ENCODE measurements at places on chromosomes 7 and 10.

GRCh38 chr10:84135836-84136235 lies 3.5 kb upstream of the GHITM start:
- no peak for DNase-seq

GRCh38 chr7:70634071-70634470 lies 497.9 kb upstream of the GALNT17 start:
- DNase-seq: no peak

DNA sequence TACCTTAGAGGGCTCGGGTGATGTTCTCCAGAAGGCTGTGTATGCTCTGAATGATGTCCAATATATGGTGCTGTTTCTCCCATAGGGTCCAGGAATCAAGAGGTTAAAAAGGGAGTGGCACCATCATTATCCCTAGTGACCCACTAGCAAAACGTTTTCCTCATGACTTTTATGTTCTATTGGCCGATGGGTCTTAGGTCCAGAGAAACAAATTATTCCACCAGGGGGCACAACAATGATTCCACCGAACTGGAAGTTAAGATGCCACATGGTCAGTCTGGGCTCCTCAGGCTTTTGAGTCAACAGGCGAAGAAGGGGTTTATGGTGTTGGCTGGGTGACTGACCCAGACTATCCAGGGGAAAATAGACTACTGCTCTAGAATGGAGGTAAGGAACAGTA lies 256.1 kb downstream of the COBL start:
- DNase-seq: no peak

DNA sequence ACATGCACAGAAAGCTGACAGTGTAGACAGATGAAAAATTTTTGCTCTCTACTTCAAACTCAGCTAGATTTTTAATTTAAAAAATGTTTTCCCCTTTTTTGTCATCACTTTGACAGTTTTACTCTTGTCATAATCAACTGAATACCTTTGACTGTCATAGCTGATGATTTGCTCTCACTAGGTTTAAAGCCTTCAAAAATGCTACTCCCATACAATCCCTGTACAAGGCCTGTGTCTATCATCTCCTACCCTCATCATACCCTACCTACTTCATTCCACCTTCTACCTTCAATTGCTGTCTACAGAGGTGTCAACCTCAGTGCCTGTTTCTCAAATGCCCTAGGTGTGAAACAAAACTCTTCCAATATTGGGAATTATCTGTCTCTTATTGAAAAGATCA lies 230.3 kb downstream of the SEMA3A start:
- DNase-seq: no peak

DNA sequence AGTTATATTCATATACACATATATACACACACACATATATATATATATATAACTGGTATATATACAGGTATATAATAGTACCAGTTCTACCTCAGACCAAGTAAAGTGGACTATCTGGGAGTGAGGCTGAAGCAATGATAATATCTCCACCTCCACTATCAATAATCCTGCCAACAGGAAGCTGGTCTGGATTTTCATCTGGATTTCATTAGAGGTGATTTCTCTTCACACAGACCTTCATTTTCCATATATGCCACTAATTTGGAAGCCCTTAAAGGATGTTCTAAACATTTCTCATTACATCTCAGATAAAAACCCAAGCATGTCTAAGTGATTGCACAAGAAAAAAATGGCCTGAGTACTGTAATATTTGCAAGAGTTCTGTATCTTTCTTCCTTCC lies 1.7 kb upstream of the SLC35B4 start:
- no peak for DNase-seq

GRCh38 chr7:52876402-52876801 lies 159.0 kb upstream of the POM121L12 start:
- no peak for DNase-seq

GRCh38 chr10:3635697-3636096 lies 149.3 kb downstream of the KLF6 start:
- no peak for DNase-seq

DNA sequence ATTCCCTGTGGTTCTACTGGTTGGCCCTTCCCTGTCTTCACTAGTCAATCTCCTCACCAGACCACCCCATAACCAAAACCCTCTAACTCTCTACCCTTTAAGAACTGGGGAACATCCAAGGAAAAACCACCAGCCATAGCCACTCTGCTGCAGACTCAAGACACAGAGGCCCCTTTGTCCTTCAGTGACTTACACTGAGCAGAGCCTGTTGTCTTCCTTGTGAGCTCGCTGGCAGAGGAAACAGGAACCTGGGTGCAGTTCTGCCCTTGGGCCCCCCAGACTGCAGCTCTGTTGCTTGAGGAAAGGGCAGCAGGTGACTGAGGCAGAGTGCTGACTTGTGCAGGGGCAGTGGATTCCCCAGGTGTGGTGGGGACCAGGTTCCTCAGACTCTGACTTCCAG lies 30.6 kb downstream of the ZC3HAV1 start:
- no peak for DNase-seq

DNA sequence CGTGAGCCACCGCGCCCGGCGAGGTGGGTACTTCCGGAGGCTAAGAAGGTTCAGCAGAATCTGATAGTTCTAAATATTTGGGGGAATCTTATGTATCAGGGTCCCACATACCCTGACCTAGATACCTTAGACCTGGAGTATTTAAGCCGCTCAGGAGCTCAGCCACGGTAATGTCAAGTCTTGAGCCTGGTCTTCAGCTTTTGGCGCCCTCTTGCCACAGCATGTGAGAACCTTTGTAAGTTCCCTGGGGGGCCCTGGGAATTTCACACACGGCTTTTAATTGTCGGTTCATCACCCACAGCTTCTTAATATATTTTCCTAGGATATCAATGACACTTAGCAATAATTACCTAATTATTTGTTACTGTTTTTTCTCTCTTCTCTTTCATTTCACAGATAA lies 324.3 kb upstream of the GALNT17 start:
- no peak for DNase-seq

DNA sequence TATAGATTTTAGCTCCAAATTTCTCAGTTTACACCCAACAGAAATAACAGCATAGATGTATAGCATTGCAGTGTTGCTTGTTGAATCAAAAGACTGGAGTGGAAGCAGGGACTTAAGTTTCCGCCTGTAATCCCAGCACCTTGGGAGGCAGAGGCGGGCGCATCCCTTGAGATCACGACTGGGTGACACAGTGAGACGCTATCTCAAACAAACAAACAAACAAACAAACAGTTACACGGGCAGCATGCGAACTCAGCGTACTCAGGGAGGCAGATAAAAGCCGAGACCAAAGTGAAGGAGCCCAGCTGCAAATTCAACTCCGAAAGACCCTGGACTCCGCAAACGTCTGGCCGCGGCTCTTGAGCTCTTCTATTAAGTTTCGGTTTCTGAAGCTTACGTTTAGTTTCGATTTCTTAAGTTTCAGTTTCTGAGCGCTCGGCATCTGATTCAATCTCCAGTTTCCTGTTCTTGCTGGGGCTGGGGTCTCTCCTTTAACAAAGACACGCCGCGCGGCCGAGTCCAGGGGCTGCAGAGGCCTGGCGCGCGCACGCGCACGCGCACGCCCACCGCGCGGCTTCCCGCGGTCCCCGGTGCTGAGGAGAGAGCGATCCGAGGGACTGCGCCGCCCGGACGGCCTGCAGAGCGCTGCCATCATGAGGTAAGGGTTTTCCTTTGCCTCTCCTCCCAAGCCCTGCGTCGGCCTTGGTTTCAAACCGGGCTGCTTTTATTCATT lies at the start of gene IFIT5:
Gene IFIT5 (plus strand): TSS at position 423 of the 733 bp plus-strand sequence. CDS start 231 bp downstream, at position 654.
- DNase-seq: peak; percentile 45
